ENCODE measurements at places on chromosomes 5 and 9.

DNA sequence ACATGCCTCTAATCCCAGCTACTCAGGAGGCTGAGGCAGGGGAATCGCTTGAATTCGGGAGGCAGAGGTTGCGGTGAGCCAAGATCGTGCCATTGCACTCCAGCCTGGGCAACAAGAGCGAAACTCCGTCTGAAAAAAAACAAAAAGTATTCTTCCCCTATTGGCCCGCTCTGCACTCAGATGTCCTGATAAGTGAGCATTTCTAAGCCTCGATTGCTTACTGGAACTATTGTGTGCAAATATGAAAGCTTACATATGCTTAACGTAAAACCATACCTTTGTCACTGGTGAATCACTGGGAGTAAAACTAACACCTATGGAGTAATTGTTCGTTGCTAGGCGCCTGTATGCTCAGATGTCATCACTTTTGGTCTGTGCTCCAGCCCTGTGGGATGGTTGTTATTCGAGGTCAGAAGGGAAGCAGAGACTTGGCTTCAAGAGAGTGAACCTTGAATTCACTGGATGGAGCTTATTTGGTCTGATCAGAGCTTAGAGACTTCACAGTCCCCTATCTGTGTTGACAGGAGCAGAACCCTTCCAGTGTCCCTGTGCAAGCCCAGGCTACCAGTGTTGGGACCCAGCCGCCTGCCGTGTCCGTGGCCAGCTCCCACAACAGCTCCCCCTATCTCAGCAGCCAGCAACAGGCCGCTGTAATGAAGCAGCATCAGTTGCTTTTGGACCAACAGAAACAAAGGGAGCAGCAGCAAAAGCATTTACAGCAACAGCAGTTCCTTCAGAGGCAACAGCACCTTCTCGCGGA lies 25.3 kb upstream of the LTC4S start:
- no peak for DNase-seq

DNA sequence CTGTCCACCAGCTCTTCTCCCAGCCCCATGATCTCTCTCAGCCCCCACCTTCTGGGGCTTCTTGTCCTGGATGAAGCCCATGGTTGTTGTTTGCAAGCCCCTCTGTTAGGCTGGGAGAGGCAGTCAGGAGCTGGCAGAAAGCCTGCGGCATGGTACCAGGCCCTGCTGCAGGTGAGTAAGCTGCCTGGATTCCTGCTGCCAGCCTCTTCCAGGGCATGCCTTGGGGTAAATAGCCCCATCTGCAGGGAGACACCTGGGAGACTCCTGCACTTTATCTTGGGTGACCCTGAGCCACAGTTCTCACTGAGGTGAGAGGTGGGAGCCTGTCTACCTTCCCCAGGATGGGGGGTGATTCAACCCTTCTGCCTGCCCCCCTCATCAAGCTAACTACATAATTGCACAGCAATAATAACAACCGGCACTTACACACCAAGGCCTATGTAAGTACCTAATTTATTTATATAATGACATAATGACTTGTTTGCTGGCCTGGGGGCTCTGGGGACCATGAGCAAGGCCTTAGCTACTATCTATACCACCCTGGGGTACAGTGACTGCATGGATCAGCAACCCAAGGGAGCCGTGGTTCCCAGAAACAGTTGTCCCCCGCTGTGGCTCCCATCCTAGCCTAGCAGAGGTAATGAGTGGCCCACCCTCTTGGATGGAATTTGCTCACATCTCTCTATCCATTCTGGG lies 116.0 kb downstream of the PSD2 start:
- DNase-seq: no peak

DNA sequence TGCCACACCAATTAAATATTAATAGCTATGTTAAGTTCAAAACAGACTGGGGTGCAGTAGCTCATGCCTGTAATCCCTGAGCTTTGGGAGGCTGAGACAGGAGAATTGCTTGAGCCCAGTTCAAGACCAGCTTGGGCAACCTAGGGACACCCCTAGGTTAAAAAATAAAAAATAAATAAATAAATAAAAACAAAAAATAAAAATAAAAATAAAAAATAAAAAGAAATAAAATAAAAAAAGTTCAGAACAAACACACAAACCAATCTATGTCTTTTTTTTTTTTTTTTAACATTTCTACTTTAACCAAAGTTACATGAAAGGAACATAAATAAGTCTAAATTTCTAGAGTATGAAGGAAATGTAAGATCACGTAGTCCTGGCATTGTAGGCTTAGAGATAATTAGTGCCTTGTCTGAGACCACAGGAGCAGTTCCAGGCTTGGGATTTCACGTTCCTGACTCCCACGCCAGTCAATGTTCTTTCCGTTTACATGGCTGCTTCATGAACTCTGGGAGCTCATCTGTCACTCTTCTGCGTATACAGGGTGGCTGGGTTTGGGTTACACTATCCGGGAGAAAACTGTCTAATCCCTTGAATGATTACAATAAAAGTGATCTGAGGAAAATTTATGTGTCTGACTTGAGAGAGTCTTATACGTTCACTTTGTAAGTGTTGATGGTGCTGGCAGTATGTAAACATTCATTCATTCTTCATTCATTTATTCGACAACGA lies 85.2 kb downstream of the KIAA1958 start:
- no peak for DNase-seq

DNA sequence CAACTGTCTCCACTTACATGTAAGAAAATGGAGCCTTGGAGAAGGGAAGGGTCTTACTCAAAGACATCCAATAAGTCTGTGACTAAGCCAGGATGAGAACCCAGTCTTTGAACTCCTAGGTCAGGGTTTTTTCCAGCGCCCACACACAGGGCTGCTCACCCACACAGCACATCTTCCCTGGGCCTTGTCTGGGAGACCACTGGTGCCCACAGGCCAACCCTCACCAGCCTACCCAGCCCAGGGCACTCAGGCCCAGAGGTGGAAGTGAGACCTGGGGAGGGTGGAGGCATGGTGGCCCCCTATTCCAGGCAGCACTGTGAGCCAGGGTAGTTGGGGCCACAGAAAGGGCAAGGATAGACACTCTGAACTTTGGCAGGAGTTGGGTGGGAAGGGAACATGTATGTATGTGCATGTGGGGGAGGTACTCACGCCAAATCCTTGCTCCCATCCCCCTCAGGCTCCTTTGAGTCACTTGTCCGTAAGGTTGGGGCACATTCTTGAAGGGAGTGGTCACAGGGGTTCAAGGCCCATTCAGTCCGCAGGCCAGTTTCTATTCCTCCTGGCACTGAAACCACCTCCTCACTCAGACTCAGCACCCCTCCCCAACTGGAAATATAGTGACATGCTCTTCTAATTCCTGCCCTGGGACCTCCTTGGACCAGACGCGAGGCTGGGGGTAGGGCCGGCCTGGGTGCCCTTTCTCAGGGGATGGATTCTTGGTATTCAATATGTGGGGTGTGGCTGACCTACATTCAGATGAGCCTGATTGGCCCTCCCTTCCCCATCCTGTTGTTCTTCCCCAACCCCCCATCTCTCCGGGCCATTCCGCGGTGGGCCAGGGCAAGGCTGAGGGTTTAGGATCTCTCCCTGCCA lies 2.9 kb upstream of the SLC4A9 start:
- DNase-seq: no peak

GRCh38 chr5:32562056-32562455 lies 23.3 kb upstream of the SUB1 start:
- DNase-seq: no peak

DNA sequence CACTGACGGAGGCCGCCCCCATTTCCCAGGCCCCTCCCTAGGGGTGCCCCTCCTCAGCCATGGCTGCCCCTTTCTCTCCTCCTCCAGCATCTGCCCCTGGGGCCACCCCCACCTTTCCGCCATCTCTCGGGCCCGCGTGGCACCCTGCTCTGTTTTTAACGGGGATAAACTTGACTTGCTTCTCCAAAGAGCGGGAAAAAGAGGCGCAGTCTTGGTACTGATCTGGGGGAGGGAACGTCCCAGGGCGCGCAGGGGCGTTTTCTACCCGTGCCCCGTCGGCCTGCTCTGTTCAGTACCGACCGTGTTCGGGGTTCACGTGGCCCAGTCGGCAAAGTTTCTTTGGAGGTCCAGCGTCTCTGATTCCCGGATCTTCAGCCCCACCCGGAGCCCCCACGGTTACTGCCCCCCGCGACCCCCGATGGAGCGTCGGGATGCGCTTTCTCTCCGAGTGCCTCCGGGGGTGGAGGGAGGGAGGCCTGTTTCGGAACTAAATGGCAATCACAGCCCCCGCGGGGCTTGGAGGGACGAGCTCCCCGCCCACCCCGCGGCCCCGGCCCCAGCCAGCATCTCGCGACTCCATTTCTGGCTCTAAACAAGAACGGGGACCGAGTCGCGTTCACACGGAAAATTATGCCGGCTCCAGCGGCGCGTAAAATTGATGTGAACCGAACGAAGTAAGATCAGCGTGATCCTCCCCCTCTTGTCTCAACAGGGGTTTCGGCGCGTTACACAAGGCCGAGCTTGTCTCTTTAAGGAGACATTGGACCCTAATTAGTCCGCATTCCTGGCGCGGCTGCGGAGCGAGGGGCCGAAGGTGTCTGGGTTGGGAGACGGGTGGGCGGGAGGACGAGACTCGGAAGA lies 1.1 kb upstream of the TLE4 start:
- peak; percentile 31 for DNase-seq

GRCh38 chr5:138655530-138656190 lies 80.5 kb upstream of the HSPA9 start:
- no peak for DNase-seq

- DNase-seq: no peak
Observed at GRCh38 chr9:98846081-98846480, 38.6 kb downstream of the GALNT12 start.

- DNase-seq: no peak
Observed at GRCh38 chr5:180644825-180645273, 4.6 kb downstream of the FLT4 start.

All from prostate gland (tissue), 2 donors.